ENCODE measurements at places on chromosomes 5 and 9.
A peak's percentile ranks its signal among the peaks of the same experiment; 100 is the strongest.

GRCh38 chr5:3100921-3101551 lies 349.6 kb upstream of the IRX2 start:
- DNase-seq: no peak

GRCh38 chr5:60277941-60278340 lies 384.4 kb upstream of the PDE4D start:
- no peak for DNase-seq

DNA sequence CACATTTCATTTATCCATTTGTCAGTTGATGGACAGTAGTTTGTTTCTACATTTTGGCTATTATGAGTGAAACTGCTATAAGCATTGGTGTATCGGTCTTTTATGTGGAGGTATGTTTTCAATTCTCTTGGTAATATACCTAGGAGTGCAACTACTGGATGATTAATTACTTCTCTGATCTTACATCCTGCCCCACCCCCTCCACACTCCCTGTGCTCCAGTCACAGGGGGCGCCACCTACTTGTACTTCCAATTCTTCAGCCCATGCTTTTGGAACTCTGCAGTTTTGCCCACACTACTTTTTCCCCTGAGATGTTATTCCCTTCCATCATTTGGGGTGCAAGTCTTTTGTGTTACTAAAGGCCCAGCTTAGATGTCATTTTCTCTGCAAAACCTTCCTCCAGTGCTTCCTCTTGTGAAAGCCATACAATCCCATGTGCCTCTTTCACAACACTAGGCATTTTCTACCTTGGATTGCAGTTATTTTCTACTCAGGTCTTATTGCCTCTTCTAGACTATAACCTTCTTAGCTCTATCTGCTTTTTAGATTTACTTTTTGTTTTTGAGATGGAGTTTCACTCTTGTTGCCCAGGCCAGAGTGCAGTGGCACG lies 42.1 kb downstream of the SEC61B start:
- DNase-seq: no peak

- DNase-seq: no peak
Measured at GRCh38 chr9:93565089-93565488, 11.3 kb upstream of the PHF2 start.

DNA sequence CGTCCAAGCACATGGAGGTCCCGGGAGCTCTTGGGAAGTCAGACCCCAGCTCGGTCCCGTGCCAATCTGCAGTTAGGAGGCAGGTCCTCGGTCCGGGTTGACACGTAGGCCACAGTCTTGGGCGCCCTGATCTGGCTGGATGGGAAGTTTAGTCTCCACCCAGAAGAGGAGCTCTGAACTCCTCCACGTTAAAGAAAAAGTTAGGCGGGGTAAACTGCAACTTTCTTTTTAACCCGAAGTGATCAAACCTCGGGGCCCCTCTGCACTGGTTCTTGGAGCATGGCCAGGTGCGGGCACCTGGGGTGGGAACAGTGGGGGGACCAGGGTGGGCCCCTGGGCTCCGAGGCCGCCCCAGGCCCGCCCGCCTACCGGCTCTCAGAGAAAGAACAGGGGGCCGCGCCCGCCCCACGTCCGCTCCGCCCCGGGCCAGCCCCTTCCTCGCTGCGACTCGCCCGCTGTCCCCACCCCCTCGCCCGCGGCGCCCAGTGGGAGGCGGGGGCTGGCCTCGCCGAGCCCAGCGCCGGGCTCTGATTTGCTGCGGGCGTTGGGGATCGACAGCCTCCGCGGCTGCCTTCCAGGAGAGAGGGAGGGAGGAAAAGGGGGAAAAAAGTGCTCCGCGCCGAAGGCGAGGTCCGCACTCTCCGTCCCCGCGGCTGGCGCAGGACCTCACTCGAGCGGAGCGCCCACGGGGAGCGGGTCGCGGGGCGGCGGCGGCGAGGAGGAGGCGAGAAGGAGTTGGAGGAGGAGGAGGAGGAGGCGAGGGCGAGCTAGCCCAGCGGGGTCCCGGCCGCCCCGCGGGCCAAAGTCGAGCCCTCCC lies at the start of gene COL5A1:
Gene COL5A1, plus strand, starts transcription at position 631 of the 817 bp plus-strand sequence. CDS start 385 bp downstream, outside the sequence.
- DNase-seq: no peak

DNA sequence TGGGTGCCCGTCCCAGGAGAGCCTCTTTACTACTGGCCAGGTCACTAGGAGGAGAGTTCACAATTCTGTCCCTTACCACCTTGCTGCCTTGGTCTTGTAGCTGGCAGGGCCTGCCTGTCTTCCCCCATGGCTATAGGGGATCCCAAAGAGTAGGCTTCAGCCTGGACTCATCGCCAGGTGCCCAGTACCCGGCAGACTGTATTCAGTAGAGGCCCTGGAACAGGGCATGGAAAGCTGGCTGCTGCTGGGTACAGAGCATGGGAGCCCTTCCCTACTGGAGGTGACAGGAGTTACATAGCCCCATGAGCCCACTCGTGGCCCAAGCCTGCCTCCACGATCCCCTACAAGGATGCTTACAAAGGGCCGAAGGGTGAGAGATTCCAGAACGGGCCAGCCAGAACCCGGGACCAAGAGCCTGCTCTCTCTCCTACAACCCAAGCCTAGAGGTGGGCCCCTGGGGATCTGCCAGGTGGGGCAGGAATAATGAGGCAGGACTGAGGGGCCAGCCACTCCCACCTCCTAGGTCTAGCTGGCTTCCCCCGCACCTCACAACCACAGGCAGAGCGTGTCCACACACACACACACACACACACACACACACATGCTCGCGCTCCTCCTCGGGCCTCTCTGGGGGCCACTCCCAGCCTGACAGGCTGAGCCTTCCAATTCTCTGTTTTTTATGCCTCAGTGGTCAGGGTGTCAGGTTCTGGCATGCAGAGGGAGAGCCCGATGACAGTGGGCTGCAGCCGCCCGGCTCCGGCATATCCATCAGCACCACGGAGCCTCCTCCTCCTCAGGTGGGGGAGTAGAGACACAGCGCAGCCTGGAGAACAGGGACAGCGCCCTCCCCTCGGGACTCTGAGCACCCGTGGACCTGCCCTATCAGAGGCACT lies 186.0 kb downstream of the PAX5 start:
- DNase-seq: no peak

- peak; percentile 17 for DNase-seq
Measured at GRCh38 chr9:136438548-136439480, 831 bp downstream of the INPP5E start.

- no peak for DNase-seq
Measured at GRCh38 chr9:107389617-107390071, 99.9 kb downstream of the KLF4 start.

- no peak for DNase-seq
Measured at GRCh38 chr5:75152860-75153259, 83.8 kb downstream of the ANKRD31 start.

DNA sequence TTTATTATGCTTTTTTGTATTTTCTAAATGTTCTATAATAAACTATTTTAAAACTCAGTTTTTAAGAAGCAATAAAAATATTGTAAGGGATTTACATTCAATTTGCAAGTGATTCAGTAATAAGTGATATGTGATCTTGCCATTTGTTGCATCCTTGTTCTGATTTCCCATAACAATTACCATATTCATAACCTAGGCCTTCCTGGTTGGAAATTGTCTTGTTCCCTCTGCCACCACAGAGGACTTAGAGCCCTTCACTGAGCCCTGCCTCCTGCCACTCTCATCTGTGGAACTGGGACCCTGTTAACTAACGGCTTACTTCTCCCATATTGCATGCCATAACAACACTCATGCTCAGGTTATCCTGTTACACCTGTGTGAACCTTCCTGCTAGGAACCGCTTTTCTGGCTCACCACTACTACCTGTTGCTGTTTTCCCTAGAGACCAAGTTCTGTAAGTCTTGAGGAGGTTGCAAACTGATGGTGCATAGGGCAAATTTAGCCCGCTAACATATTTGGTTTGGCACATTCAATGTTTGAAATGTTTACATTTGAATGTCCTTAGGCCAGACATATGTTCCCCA lies 32.9 kb upstream of the DTWD2 start:
- no peak for DNase-seq

DNA sequence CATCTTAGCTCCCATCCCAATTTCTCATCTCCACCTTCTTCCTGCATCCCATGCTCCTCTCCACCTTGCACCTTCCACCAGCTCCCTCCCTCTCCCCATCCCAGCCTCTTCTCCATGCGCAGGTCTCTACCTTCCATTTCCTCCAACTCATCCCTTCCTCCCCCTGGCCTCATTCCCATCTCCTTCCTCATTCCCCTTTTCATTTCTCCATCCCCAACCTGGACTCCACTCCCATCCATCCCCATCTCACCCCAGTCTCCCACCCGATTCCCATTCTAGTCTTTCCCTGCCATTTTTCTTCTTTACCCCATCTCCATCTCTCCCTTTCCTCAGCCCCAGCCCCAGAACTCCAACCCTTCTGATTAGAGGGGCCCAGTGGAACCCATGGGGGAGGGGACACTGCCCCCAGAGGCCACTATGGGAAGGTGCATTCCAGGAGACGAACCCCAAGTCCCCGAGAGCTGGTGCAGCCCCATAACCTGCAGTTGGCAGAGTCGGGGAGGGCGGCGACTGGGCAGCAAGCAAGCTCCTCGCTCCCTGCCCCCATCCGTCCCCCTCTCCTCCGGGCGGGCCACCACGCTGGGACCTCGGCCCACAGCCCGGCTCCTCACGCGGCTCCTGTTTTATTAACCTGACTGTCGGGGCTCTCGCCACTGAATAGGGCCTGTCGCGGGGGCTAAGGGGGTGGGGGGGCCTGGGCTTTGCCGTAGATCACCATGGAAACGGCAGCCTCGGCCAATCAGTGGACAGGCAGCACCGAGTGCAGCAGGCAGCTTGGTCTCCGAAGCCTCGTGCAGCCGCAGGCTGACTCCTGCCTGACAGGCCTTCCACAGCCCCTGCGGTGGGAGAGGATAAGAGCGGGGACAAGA lies 66.7 kb downstream of the PCDH1 start:
- DNase-seq: no peak

- no peak for DNase-seq
Measured at GRCh38 chr9:135552021-135552697, 6.2 kb downstream of the OBP2A start.

GRCh38 chr5:139839918-139840317 lies 44.3 kb downstream of the PSD2 start:
- no peak for DNase-seq

GRCh38 chr9:91655658-91656057 lies 232.0 kb upstream of the NFIL3 start:
- no peak for DNase-seq

- DNase-seq: no peak
Measured at GRCh38 chr9:107744873-107745272, 255.3 kb upstream of the KLF4 start.

DNA sequence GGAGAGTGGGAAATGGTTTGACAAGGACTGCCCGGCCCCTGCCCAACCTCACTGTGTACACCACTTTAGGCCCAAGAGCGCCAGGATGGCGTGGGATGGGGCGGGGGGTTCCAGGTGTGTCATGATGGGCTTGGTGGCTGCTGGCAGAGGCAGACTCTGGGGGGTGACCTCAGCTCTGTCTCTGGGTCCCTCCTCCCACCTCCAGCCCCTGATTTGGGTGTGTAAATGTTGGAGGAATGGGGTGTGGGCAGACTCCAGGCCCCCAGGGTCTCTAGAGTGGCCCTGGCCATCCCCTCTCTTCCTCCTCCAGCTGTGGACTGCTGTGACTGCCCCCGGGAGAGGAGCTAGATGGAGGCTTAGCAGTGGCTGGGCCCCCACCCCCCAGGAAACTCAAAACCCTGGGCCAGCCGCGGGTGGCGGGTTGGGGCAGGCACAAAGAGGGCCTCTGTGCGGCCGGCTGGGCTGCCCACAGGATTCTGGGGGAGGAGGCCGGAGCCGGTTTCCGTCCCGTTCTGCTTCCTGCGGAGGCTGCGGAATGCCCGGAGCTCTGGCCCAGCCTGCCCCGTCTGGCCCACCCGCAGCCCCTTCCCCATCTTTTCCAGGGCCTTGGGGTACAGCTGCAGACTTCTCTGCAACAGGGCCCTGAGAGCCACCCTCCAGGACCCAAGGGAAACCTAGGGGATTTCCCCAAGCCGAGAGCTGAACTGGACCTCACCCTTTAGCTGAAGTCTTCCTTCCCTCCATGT lies 23.1 kb downstream of the CXXC5 start:
- DNase-seq: no peak

- no peak for DNase-seq
Measured at GRCh38 chr5:107330903-107331302, 339.8 kb downstream of the EFNA5 start.

DNA sequence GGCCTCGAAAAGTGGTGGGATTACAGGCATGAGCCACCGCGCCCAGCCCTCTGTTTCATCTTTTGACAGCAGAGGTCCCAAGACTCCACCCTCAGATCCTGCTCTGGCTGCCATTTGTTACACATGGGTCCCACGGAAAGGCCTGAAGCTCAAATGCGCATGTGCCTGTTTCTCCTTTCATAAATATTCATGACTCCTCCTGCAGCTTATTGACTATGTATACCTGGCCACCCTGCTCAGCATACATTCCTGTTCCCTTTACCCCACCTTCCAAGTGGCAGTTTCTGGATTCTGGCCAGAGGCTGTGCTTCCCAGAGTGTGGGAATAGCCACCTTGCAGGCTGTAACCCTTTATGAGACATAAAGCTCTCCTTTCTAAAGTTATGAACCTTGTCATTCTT lies 46.5 kb downstream of the AUH start:
- no peak for DNase-seq

- DNase-seq: no peak
Measured at GRCh38 chr5:109089191-109089590, 320.6 kb downstream of the PJA2 start.

DNA sequence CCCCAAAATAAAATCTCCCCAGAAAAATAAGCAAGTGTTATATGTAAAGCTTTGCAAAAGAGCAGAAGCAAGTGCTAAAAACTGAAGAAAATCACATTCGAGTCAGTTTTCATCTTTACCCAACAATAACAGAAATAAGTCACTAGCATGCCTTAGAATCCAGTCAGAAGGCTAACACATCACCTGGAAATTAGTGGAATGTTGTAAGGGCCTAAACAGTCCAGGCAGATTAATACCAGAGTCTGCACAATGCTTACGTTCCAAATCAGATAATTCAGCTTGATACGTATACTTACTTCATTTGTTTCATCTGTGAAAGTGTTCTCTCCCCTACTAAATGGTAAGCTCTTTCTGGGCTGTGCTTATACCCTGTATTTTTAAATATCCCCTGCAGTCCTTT lies 42.7 kb downstream of the SUSD1 start:
- no peak for DNase-seq

- no peak for DNase-seq
Measured at GRCh38 chr5:58750036-58750435, 167.2 kb downstream of the RAB3C start.

DNA sequence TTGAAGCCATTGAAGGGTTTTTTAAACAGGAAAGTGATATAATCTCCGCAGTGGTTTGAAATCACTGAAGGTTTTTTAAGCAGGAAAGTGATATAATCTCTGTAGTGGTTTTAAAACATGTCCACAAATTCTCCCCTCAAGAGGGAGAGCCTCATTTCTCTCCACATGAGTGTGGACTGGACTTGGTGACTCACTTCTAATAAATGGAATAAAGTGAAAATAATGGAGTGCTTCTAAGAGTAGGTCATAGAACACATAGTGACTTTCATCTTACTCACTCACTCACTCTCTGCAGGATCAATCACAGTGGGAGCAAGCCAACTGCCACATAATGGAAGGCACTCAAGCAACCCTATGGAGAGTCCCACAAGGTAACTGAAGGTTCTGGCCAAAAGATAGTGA lies 12.0 kb downstream of the CTNNAL1 start:
- DNase-seq: no peak
